ENCODE measurements at places on chromosomes 4 and X.

GRCh38 chrX:119899125-119899524 is 3.4 kb downstream of the AKAP14 start:
- DNase-seq, result no peak

DNA sequence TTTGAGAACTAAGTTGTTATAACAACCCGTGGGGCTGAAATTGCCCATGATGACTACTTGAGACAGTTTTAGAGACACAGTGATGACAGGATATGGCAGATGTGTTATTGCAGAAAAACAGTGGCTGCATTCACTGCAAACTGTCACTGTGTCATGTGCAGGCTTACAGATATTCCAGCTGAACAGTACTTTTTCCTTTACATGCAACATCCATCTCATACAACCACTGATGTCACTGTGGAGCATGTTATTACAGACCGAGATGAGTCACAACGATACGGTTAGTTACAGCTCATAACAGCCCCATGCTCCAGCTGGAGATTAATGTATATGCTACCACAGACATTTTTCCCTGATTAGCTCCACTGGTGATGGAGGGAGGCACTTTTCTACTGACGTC is 207.4 kb downstream of the TMA16 start:
- DNase-seq, result no peak

DNA sequence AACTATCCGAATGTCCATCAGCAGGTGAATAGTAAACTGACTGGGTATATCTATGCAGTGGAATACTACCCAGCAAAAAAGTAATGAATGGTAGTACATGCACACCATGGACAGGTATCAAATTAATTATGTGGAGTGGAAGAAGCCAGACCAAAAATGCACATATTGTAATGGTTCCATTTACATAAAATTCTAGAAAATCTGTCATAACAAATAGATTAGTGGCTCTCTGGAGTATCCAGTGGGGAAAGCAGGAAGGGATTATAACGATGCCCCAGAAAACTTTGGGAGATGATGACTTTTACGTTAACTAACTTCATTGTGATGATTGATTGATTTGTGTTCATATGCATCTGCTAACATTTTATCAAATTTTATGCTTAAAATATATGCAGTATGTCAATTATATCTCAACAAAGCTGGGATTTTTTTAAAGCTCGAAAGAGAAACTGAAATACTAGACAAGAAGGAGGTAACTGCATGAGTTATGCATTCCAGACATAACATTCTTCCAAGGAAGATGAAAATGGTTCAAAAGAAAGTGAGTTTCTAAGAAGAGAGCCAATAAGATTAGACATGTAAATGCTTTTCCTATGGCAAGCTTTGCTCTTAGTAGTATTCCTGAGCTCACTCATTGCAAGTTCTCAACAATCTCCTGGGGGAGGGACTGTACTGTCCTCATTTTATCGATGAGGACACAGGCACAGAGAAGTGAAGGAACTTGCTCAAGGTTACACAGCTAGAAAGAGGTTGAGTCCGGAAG is 58.6 kb upstream of the MSX1 start:
- no peak for DNase-seq

DNA sequence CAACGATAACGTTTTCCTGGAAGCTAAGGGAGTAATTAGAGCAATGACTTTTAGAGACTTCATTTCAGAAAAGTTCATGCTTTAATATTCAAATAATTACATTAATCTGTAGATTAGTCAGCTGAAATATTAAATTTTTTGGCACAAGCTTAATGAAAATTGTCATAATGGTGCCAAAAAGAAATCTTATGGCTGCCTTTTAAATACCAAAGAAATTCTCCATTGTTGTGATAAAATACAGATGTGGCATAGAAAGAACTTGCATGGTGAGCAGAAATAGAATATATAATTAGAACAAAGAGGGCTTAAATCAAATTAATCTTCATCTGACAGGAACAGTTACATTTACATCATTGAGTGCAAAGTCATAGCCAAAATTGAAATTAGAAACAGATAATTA is 263.5 kb downstream of the AFF2 start:
- no peak for DNase-seq

- no peak for DNase-seq
Observed at GRCh38 chr4:964346-965025, 8.9 kb downstream of the DGKQ start.

- DNase-seq, result no peak
Observed at GRCh38 chrX:27307546-27307945, 155.6 kb downstream of the PPP4R3C start.

GRCh38 chr4:24202579-24202978 is 312.7 kb upstream of the PPARGC1A start:
- no peak for DNase-seq

All from stimulated activated CD4-positive, alpha-beta T cell treated with anti-CD3 and anti-CD28 coated beads, Interleukin-1b, Interleukin-23, amount 100 ng/mL, for 24 hours (primary cell).